ENCODE measurements at places on chromosomes 2 and 18. TPM values are rescaled to one million over a fixed set of nuclear protein-coding genes. Genes with fewer than 3 reads are reported as not detected.

GRCh38 chr2:64019083-64019974, at the start of gene VPS54:
TSS of gene VPS54 (minus strand) at chr2:64019428. CDS start at chr2:63983999, 35,429 bp downstream.
- no peaks in the 10 kb centered on the region for H3K36me3 ChIP-seq
- DNase-seq, result peak; percentile 60
- H3K4me1 ChIP-seq, result peaks cover 41% of the 10 kb centered on the region
- peak within 1 kb of the TSS; percentile 81 for H3K4me3 ChIP-seq
- H3K27ac ChIP-seq, result peak within 1 kb of the TSS; percentile 97
- no peaks in the 10 kb centered on the region for H3K27me3 ChIP-seq

DNA sequence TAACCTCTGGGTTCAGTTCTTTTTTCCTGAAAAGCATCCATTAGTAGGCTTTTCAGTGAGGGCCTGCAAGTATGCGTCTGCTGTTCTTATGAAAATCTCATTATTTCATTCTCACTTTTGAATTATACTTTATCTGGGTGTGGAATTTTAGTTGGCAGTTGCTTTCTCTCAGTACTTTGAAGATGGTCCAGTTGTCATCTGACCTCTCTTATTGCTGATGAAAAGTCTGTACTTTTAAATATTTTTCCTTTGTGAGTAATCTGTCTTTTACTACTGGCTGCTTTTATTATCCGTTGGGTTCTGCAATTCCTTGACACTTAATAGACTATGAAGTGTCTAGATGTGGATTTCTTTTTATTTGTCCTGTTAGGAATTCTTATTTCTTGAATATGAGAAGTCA, 307.8 kb downstream of the CYP26B1 start:
- no peak overlapping the region for H3K4me3 ChIP-seq
- H3K4me1 ChIP-seq, result no peaks in the 10 kb centered on the region
- DNase-seq, result no peak
- no peaks in the 10 kb centered on the region for H3K36me3 ChIP-seq

GRCh38 chr2:27751377-27751776, 20.1 kb upstream of the MRPL33 start:
- H3K36me3 ChIP-seq, result no peaks in the 10 kb centered on the region
- peaks cover 4% of the 10 kb centered on the region for H3K4me1 ChIP-seq
- H3K27ac ChIP-seq, result no peak overlapping the region
- no peaks in the 10 kb centered on the region for H3K27me3 ChIP-seq

DNA sequence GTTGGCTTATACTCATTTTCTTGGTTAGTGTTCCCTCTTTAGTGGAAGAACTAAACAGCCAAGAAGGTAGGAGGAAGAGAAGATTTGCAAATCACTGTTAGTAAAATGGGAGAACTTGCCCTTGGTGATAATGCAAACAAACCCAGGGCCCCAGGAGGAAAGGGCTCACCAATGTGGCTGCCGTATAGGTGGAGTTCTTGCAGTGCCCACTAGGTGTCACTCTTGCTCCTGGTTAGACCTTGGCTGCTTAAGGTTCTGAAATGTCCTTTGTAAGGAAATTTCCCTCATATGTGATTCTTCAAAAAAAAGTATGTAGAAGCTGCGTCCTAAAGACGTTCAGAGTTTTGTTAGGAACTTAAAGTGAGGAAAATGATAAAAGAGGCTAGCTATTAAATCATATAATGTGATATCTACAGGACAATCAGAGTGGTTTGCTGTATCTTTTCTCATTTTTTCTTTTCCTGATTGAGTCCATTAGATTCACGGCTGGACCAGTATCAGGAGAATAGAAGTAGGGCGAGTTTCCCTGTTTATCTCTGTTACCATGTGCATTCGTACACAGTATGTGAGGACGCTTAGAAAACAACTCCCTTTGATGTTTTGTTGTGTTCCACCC, 48.6 kb downstream of the RPIA start:
- no peak overlapping the region for H3K27ac ChIP-seq
- H3K4me3 ChIP-seq, result no peak overlapping the region
- H3K4me1 ChIP-seq, result no peaks in the 10 kb centered on the region
- H3K36me3 ChIP-seq, result peaks cover 48% of the 10 kb centered on the region

DNA sequence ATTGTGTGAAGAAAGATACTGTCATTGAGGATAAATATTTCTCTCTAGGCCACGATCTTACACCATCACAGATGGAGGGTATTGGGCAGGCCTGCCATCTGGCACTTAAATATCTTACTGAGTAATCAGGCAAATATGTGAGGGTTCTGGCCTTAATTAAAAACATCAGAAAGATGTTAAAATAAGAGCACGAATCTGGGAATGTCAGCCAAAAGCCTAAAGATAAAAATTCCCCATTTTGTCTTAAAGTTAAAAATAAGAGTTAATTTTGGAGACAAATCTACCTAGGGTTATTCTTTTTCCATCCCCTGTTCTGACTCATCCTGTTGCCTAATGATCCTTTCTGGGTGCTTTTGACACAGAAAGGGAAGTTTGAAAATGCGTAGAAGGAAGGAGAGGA, 121.0 kb downstream of the SUCLG1 start:
- no peaks in the 10 kb centered on the region for H3K36me3 ChIP-seq
- H3K4me3 ChIP-seq, result no peak overlapping the region
- no peak overlapping the region for H3K27ac ChIP-seq
- DNase-seq, result no peak
- no peaks in the 10 kb centered on the region for H3K27me3 ChIP-seq

- H3K27ac ChIP-seq, result no peak overlapping the region
- no peaks in the 10 kb centered on the region for H3K36me3 ChIP-seq
- no peak for DNase-seq
- no peaks in the 10 kb centered on the region for H3K27me3 ChIP-seq
- H3K4me3 ChIP-seq, result no peak overlapping the region
Measured at GRCh38 chr18:11996190-11996754, 15.0 kb downstream of the IMPA2 start.

DNA sequence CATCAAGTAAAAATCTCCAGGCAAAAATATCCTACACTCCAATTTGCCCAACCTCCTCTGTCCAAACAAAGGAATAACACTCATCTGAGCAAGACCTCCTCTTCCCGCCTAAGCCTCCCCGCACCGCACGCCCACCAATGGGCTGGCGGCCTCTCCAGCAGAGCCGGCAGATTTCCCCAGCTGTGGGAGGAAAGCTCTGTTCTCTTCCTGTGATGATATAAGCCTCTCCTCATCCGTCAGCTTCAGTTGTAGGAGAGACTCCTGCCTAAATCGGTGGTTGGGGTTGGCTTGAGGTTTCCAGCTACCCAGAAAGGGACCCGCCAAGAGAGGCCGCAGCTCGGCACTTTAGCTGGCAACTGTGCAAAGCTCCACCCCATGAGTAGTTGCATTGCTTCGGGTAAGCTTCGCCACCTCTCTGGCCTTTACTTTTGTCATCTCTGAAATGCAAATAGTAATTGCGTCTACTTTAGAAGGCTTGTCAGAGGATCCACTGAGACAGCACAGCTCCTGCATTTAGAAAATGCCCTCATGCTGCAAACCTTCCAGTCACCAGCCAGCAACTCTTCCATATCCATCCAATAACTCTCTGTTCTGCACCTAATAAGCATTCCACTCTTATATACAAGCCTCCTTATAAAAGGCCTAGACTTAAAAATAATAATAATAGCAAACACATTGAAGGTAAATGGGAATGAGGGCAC, 146.4 kb downstream of the MYT1L start:
- H3K27ac ChIP-seq, result no peak overlapping the region
- no peak overlapping the region for H3K4me3 ChIP-seq
- DNase-seq, result no peak
- H3K4me1 ChIP-seq, result no peaks in the 10 kb centered on the region
- H3K36me3 ChIP-seq, result no peaks in the 10 kb centered on the region
- H3K27me3 ChIP-seq, result no peaks in the 10 kb centered on the region

DNA sequence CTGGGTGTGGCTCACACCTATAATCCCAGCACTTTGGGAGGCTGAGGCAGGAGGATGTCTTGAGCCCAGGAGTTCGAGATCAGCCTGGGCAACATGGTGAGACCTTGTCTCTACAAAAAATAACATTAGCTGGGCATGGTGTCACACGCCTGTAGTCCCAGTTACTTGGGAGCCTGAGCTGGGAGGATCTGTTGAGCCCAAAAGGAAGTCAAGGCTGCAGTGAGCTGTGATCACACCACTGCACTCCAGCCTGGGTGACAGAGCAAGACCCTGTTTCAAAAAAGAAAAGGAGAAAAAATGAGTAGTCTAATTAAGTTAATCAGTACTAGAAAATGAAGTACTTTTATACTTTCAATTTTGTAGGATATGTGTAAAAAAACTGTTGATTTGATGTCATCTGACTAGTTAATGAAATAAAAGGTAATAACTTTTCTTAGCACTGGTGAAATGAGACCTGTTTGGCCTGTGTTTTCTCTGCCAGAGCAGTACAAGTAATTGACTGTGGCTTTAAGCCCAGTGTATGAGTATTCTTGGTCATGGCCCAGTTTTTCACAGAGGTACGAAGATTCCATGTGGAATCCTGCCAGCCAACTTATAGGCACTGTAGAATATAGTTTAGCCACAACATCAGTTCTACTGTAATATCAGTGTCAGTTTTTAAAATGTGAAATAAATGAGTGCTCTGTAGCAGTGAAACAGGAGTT, 35.8 kb downstream of the MFSD6 start:
- H3K27ac ChIP-seq, result no peak overlapping the region
- no peak for DNase-seq
- H3K4me1 ChIP-seq, result peaks cover 51% of the 10 kb centered on the region

GRCh38 chr18:63882333-63883141, 5.0 kb upstream of the SERPINB2 start:
- no peaks in the 10 kb centered on the region for H3K27me3 ChIP-seq
- no peaks in the 10 kb centered on the region for H3K36me3 ChIP-seq
- H3K4me1 ChIP-seq, result peaks cover 9% of the 10 kb centered on the region
- H3K27ac ChIP-seq, result peak overlapping the region; percentile 61
- no peak for DNase-seq
- no peak overlapping the region for H3K4me3 ChIP-seq

- no peak for DNase-seq
- H3K4me3 ChIP-seq, result no peak overlapping the region
- no peaks in the 10 kb centered on the region for H3K4me1 ChIP-seq
- H3K27me3 ChIP-seq, result no peaks in the 10 kb centered on the region
Measured at GRCh38 chr18:58496937-58497336, 132.0 kb downstream of the ALPK2 start.

- no peak overlapping the region for H3K4me3 ChIP-seq
- no peak overlapping the region for H3K27ac ChIP-seq
- H3K4me1 ChIP-seq, result no peaks in the 10 kb centered on the region
- no peaks in the 10 kb centered on the region for H3K27me3 ChIP-seq
Measured at GRCh38 chr18:10669441-10670100, 143.7 kb downstream of the NAPG start.

GRCh38 chr2:160700021-160700814, 206.6 kb upstream of the RBMS1 start:
- H3K27ac ChIP-seq, result no peak overlapping the region
- no peak overlapping the region for H3K4me3 ChIP-seq
- no peaks in the 10 kb centered on the region for H3K36me3 ChIP-seq
- no peaks in the 10 kb centered on the region for H3K27me3 ChIP-seq

DNA sequence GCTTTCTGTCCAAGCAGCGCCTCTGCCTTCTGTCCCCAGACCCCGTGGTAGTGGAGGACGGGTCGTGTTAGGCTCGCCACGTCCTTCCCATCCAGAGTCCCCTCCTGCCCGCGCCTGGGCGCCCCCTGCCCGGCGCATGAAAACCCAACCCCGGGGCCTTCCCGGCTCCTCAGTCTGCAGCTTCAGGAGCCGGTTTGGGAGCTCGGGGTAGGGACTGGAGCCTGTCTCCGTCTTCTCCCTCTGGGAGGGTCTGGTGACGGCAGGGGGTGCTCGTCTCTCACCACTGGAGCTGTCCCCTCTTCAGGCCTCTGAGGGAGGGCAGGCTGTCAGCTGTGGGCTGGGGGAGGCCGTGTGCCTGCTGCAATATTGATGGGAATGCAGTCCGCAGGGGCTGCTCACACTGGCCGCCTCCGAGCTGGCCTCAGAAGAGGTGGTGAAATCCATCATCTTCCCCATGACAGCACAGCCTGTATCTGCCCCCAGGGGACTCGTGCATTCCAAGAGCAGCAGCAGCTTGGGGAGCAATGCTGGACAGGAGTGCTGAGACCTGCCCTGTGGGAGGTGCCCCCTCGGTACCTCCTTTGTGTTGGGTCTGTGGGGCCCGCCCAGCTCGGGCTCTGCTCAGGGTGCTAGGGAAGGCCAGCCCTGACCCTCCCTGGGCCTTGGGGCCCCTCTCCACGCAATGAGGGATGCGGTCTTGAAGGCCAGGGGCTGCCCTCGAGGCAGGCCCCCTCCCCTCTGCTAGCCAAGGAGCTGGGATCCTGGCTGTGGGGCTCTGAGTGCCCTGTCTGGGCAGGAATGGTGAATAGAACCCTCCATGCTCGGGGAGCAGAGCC, 17.8 kb upstream of the KLHL30 start:
- H3K4me3 ChIP-seq, result no peak overlapping the region
- DNase-seq, result no peak
- H3K4me1 ChIP-seq, result peaks cover 8% of the 10 kb centered on the region
- no peaks in the 10 kb centered on the region for H3K27me3 ChIP-seq
- no peak overlapping the region for H3K27ac ChIP-seq

DNA sequence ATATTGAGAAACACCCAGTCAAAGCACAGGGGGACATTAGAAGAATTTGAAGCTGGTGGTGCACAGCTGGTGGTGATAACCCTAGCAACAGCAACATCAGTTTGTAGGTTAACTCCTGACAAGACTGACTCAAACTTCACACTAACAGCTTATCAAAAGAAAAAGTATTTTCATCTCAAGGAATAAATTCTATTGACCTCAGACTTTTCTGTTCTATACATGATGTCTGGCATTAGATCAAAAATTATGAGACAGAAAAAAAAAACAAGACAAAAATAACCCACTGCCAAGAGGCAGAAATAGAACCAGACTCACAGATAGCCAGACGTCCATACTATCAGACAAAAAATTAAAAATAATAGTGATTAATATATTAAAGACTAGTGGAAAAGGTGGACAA, 126.1 kb downstream of the COL6A3 start:
- no peak overlapping the region for H3K27ac ChIP-seq
- H3K27me3 ChIP-seq, result no peaks in the 10 kb centered on the region
- DNase-seq, result no peak
- no peaks in the 10 kb centered on the region for H3K4me1 ChIP-seq

GRCh38 chr2:190094316-190094871, 31.9 kb upstream of the MSTN start:
- no peak for DNase-seq
- H3K4me1 ChIP-seq, result no peaks in the 10 kb centered on the region
- no peak overlapping the region for H3K27ac ChIP-seq
- no peaks in the 10 kb centered on the region for H3K36me3 ChIP-seq

GRCh38 chr2:55869637-55870325, 53.8 kb downstream of the EFEMP1 start:
- H3K36me3 ChIP-seq, result no peaks in the 10 kb centered on the region
- no peaks in the 10 kb centered on the region for H3K27me3 ChIP-seq
- no peak overlapping the region for H3K4me3 ChIP-seq
- peak overlapping the region; percentile 56 for H3K27ac ChIP-seq
- DNase-seq, result no peak

DNA sequence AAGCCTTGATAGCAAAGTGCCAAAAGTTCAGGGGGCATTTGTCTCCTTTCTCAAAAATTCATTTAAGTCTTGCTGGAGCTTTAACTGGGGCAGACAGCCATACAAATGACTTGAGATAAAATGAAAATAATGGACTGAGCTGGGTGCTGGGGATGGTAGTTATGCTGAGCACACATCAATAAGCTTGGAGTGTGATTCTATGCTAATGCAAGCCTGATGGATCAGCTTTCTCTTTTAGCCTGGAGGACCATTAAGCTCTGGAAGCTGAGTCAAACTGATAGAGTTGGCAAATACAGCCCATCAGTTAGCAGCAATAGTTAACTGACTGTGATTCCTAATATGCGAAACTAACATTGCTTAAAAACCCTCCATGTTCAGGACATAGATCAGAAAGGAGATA, 98.0 kb downstream of the CAMKMT start:
- H3K27me3 ChIP-seq, result no peaks in the 10 kb centered on the region
- no peak for DNase-seq
- no peaks in the 10 kb centered on the region for H3K36me3 ChIP-seq
- no peaks in the 10 kb centered on the region for H3K4me1 ChIP-seq
- no peak overlapping the region for H3K27ac ChIP-seq

The RGPD3 gene
- 0.48 TPM for total RNA-seq

The ZNF638 gene
- 77.9 TPM for total RNA-seq

The AKAIN1 gene
- not detected for total RNA-seq

The SLC4A5 gene
- total RNA-seq, result 1.3 TPM

The AGXT gene
- not detected for total RNA-seq

Measured in right atrium auricular region (tissue), 2 donors.